ENCODE measurements at places on chromosomes 4 and X. TPM values are rescaled to one million over a fixed set of nuclear protein-coding genes. Genes with fewer than 3 reads are reported as not detected.

The IL3RA gene
- 5.4 TPM for polyA plus RNA-seq

DNA sequence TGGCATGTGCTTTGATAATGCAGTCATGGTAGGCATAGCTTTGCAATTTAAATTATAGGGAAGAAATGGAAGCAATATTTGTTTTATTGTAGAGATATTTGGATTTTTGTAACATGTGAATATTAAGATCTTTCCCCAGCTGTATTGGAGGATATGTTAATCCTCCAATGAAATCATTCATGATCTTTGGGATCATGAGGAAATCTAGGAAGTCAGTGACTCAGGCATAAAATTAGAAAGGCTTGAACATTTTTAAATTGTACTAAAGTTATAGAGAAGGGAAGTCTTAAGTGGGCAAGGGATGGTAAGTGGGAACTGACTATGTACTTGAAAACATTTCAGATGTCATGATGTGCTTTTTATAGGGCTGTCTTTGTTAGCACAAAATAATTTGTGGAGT is 46.8 kb downstream of the FIP1L1 start:
- no peak for DNase-seq

The CCNA2 gene
- polyA plus RNA-seq: 21.6 TPM

The PIR gene
- polyA plus RNA-seq: 6.8 TPM

Data from large intestine (tissue), 12 donors.